T-helper 2 cell (primary cell): ENCODE measurements at places on chromosomes 5 and 9.

DNA sequence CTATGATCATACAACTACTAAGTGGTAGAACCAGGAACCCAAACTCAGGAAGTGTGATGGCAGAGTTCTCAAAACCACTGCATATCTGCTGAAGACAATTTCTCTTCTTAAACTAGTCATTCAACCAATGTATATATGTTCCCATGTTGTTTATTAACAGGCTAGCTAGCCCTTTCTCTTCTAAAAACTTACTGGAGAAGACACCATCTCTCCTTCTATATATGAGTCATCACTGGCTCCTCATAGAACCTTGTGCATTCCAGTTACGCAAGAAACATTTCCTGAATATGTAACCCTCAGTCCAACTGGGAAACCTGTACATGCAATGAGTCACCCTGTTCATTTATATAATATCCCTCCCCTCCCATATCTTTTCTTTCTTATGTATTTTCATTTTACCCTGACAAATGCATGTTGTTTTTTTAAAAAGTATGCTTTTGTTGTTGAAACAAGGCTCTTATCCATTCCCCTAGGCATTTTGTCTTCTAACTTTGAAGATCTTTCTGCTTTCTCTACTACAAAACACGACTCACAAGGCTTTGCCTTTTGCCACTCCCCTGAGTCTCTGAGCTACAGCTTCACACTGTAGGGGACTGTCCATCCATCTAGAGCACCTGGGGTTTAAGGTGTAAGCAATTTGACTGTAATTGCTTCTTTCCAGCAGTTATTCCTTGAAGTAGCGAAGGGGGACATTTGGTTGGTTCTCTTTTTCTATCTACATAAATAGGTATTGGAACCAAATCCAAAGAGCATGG, 119.5 kb downstream of the ANXA1 start:
- no peak for DNase-seq

DNA sequence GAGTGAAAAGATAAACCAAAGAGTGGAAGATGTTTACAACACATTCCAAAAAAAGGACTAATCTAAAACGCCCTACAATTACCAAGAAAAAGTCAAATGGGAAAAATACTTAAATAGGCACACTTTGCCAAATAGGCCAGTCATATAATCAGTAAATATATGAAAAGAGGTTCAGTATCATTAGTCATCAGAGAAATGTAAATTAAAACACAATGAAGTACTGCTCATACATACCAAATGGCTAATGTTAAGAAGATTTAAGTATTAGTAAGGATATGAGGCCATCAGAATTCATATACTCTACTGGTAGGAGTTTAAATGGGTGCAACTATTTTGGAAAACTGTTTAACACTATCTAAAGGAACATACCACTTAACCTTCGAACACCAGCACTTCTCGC, 47.6 kb downstream of the ZDHHC21 start:
- DNase-seq, result no peak

DNA sequence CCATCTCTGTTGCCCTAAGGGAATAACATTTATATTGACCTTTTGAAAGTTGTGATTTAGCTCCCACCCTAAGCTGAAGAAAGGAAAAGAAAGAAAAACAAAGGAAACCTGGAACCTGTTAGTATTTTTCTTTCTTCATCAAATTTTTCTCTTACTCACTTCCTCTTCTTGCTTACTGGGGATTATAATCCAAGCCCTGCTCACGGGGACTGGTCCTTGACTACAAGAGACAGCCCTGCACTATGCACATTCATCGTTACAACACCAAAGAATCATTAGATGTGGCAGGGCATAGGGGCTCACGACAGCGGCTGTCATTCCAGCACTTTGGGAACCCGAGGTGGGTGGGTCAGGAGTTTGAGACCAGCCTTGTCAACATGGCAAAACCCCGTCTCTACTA, 37.8 kb upstream of the LPAR1 start:
- no peak for DNase-seq

GRCh38 chr9:33147416-33148169, 19.5 kb downstream of the B4GALT1 start:
- DNase-seq, result no peak

GRCh38 chr5:17895288-17896033, 261.2 kb downstream of the TAF11L14 start:
- DNase-seq, result no peak

DNA sequence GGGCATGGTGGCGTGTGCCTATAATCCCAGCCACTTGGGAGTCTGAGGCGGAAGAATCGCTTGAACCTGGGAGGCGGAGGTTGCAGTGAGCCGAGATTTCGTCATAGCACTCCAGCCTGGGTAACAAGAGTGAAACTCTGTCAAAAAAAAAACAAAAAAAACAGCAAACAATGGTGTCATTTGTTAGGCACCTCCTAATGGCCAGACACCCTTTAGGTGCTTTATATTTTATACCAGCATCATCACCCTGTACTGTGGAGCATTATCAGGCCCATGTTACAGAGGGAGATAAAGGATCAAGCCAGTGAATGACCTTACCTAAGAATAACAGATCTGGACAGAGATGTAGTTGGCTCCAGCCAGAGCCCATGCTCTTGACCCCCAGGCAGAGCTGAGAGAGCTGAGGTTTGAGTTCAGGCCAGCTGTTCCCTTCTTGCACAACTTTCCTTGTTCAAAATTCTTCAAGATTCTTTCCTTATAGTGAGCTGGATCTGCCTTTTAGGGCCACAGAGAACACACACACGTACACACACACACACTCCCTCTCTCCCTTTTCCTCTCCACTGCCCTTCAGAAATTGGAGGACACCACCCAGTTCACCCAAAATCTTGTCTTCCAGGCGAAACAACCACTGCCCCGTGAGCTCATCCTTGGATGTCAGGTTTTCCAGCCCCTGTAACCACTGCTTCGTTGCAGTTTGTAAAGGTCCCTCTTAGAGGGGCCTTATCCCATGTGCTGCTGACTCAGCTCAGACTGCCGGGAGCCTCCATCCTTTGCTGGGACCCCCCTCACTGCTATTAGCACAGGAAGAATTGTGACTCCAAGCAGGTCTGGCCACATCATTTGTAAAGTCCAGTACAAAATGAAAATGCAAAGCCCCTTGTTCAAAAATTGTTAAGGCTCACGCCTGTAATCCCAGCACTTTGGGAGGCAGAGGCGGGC, 10.4 kb upstream of the PTGES start:
- DNase-seq, result no peak

GRCh38 chr9:1051584-1052275, 1.6 kb downstream of the DMRT2 start:
- DNase-seq, result peak; percentile 68

DNA sequence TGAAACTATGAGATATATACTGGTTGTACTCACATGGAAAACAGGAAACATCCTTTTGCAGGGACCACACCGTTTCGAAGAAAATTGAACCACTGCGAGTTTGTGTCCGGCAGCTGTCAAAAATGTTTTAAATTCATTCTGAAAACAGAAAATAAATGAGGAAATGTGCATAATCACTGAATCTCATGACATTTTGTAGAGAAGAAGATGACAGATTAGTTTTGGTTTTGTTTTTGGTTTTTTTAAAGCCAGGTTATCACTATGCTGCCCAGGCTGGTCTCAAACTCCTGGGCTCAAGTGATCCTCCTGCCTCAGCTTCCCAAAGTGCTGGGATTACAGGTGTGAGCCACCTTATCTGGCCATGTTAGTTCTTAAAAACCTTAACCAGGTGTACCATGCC, 3.5 kb downstream of the TXNDC8 start:
- DNase-seq, result no peak

DNA sequence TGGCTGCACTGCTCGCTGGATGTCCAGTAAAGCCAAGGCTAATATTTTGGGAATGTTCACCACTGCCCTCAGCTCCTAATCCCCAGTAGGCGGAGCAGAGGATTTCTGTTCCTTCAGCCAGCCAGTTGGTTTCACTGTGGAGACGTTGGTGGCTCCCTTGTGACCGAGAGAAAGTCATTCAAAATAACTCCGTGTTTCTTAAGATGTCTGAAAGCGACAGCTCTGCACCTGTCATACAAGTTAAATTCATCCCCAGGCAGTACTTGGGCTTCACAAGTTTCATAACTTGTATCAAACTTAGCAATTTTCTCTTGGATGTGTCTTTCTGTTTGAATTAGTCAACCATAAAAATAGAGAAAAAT, 382 bp upstream of the CDKN2B start:
- no peak for DNase-seq

DNA sequence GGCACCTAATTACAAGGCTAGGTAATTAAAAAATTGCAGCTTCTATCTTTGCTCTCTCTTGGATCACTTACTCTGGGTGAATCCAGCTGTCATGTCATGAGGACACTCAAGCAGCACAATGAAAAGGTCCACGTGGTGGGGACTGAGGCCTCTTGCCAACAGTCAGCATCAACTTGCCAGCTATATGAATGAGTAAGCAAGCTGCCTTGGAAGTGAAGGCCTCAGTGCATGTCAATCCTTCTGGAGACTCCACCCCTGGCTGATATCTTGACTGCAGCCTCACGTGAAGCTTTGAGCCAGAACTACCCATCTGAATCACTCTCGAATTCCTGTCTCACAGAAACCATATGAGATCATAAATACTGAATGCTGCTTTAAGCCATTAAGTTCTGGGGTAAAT, 140.5 kb downstream of the SNX18 start:
- no peak for DNase-seq

GRCh38 chr9:99720455-99721050, 101.1 kb upstream of the NR4A3 start:
- DNase-seq, result peak; percentile 10

DNA sequence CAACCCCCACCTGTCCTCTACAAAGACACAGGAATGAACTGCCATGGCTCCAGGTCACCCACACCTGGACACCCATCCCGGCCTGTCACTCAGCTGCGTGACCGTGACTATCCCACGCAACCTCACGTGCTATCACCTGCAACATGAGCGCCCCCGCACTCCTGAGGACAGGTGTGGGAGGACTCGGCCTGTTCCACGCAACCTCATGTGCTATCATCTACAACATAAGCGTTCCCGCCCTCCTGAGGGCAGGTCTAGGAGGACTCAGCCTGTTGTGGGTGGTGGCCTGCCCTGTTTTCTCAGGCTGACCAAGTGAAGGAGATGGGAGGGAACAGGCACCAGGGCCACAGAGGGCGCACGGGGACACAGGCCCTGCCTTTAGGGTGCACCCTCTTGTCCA, 4.1 kb downstream of the QSOX2 start:
- DNase-seq, result no peak

GRCh38 chr5:9207817-9208418, 338.0 kb downstream of the SEMA5A start:
- DNase-seq, result no peak

GRCh38 chr9:107218829-107219485, 64.1 kb upstream of the RAD23B start:
- DNase-seq, result no peak

DNA sequence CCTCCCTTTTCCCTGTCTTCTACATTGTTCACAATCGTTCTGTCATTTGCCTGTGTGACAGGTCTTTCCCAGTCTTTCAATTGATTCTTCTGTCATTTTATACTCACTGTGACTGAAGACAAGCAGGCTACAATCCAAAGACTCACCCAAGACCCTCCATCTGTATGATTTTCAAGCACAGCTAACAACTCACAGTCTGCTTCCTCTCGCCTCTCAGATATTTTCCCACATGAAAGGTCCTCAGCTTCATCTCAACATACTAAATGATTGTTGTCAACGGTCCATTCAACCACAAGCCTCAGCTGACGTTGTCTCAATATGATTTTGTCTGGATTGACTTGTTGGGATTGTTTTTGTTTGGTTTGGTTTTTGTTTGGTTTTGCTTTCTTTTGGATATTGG, 346.5 kb downstream of the NFIB start:
- no peak for DNase-seq

GRCh38 chr9:76136986-76137385, 246.5 kb downstream of the PCSK5 start:
- no peak for DNase-seq

DNA sequence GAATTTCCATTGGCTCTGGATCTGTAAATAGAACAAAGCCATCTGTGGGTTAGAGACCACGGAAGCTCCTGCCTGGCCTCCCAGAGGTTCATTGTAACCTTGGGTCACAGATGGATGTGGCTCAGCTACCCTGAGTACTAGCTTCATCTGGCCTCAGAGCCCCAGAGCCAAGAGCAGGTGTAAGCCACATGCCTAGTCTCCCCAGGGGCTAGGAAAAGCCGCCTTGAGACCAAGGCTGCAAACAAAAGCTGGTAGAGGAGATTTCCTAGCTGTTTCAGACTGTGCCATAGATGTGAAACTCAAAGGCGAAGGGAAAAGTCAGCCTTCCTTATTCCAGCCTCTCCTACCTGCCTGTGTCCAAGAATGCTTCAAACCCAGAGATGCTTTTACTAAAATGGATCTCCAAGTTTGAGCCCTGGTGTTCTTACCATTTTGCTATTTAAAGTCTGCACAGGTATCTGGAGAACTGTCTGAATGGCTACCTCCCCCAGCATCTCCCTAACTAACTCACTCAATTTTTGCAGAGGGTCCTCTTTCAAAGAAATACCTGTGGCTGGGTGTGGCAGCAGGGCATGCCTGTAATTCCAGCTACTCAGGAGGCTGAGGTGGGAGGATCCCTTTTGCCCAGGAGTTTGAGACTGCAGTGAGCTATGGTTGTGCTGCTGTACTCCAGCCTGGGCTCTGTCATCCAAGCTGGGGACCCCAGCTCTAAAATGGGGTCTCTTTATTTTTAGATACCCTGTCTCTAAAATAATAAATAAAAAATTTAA, 42.3 kb upstream of the MAP1B start:
- DNase-seq, result no peak
